ENCODE measurements at places on chromosomes 16 and 17.
A peak's percentile ranks its signal among the peaks of the same experiment; 100 is the strongest.

- DNase-seq = no peak
Measured at GRCh38 chr17:77317091-77317750, 176.5 kb downstream of the SEC14L1 start.

GRCh38 chr17:16215273-16215964 lies at the start of gene NCOR1:
TSS of gene NCOR1 (minus strand) at chr17:16215534. CDS start at chr17:16194569, 20,965 bp downstream.
- DNase-seq = peak; percentile 92

- no peak for DNase-seq
Measured at GRCh38 chr16:84875846-84876245, 56.1 kb downstream of the CRISPLD2 start.

DNA sequence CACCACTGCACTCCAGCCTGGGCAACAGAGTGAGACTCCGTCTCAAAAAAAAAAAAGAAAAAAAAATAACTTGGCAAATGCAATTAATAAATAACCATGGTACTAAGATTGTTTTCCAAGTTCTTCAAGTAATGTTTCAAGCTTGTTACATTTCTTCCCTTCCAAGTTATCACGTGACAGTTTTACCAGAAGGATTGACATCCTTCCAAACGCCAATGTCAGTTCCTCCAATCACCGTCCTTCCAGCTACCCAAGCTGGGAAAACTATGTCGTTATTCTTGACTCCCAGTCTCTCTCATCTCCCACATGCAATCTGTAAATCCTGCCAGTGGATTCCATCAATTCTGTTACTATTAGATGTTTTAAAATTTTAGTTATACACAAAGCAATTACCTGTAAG lies 3.9 kb upstream of the PHAF1 start:
- DNase-seq = no peak

GRCh38 chr16:12062343-12063003 lies 85.9 kb downstream of the SNX29 start:
- no peak for DNase-seq

DNA sequence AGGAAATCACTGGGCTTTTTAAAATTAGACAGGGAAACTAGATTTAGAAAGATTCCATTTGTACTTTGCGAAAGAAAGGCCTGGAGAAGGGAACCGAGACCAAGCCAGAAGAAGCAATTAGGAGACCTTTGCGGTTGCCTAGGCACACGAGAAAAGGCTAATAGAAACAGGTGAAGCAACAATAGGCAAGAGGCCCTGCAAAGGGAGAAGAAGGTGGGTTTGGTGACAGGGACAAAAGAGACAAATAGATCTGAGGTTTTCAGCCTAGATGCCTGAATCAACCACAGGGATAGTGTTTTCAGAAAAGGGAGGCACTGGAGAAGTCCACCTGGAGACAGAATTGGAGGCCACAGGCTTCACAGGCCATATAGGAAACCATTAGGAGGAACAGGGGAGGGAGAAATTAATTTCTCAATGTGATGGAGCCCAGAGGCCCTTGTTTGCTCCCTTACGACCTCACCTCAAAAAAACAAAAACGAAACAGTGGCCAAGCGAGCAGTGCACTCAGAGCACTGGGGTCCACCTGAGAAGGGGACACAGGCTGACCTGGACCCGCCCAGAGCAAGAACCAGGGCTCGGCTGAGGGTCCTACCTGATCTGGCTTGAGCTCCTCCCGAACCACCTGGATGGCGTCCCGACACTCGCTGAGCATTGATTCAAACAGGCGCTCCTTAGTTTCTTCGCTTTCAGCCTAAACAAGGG lies 22.3 kb downstream of the SRP68 start:
- DNase-seq = no peak

DNA sequence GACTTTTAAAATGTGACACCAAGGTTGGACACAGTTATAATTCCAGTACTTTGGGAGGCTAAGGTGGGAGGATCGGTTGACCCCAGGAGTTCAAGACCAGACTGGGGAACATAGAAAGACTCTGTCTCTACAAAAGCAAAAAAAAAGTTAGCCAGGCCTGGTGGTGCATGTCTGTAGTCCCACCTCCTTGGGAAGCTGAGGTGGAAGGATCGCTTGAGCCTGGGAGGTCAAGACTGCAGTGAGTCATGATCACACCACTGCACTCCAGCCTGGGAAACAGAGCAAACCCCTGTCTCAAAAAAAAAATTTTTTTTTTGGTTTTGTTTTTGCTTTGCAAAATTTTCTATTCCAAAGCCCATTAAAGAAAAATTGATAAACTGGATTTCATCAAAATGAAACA lies 281.4 kb downstream of the BCAS3 start:
- DNase-seq = no peak

DNA sequence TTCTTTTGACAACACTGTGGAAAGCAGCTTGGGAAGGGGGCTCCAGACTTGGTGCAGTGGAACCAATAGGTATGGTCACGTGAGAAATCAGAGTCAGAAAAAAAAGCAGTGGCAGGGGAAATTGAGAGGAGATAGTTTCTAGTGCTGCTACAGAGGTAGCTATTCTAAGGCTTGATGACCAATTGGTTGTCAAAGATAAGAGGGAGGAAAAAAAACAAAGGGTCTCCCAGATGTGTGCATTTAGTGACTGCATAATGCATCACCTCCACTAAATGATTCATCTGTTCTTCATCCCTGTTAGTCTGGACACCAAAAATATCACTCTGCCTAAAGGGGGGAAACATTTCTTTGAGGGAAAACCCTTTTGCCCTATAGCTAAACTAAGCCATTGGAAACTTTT lies 56.5 kb downstream of the PIGL start:
- DNase-seq = no peak

DNA sequence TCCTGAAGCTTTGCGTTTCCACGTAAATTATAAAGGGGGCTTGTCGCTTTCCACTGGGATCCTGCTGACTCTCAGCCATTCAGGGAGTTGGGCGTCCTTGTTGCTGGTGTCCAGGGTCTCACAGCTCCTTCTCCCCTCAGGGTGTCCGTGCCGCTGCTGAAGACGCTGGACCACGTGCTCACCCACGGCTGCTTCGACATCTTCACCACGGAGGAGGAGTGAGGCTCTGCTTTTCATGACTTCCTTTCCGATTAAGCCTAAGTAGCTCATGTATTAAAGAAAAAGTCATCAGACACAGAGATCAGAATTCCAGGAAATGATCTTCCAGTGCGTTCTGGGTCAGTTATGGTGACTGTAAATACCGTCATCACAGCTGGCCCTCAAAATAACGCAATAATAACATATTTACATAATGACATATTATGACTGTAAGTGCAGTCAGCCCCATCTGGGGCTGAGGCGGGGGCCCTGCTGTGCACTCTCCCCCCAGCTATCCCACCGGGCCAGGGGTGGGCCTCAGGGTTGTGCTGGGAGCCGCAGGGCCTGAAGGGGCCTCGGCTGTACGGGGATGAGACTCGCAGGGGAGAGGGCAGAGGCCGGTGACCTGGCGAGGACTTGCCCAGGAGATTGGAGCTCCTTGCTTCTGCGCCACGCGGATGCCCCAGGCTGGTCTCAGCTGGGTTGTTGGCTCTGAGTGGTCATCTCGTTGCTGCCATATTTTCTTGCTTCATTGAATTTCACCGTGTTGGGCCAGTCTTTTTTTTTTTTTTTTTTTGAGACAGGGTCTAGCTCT lies 92.9 kb upstream of the ZNF750 start:
- no peak for DNase-seq

All from GM20000 (cell line).